SJSA1 (cell line): ENCODE measurements at places on chromosomes 11 and 22. TPM values are rescaled to one million over a fixed set of nuclear protein-coding genes. Genes with fewer than 3 reads are reported as not detected.

Gene CHADL
- 0.11 TPM in 1 of 2 replicates, not detected in the other for total RNA-seq

Gene KRTAP5-11
- not detected in 2 replicates for total RNA-seq

Gene GTSE1
- total RNA-seq: 22.4 and 36.2 TPM in 2 replicates

Gene ANO5
- not detected in 2 replicates for total RNA-seq

Gene FOLR2
- not detected in 2 replicates for total RNA-seq

DNA sequence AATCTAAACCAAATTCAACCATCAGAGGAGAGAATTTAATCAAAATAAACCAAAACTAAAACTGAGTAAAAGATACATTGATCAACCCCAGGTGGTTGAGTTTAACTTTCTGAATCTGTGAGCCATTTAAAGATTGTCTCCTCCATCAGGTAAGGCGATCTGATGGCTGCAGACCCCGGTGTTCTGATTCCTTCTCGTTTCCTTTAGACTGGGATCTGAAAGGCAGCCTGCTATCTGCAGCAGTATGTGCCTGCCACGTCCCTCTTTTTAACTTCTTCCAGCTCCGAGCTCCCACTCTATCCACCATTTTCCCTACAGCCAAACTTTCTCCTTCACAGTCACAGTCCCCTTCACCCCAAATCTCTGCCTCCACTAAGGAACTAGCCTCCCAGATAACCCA lies 66.1 kb upstream of the ARHGAP32 start:
- H3K27ac ChIP-seq: no peak overlapping the region
- no peaks in the 10 kb centered on the region for H3K27me3 ChIP-seq

DNA sequence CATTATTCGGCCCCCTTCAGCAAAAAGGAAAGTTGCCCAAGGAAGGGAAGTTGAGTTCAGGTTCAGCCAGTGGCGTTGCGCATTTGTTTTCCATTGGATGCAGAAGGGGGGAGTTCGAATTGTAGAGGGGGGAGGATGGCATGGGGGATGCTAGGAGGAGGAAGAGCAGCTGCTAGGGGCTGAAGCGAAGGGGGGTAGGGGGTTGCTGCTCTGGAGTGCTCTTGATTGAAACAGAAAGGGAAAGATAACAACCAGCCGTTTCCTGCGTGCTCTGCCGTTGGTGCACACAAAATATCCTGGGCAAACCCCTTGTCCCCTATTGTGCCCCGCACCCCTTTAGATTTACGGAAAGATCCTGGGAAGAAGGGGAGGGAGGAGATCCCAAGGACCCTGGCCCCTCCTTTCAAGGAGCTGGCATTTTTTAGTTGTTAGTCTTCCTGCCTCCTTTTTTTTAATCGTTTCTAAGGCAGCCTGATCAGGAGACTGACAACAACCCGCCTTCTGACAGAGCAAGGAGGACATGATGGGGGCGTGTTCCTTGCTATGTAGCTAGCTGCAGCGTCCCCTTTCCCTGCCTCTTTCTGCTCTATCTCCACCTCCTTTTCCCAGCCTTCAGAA lies 2.1 kb downstream of the KMT2A start:
- H3K36me3 ChIP-seq: 0 out of 2 replicates have a peak, but pooled peaks cover 9% of the 10 kb centered on the region
- H3K4me1 ChIP-seq: peaks cover 8% of the 10 kb centered on the region
- H3K4me3 ChIP-seq: peak overlapping the region; percentile 72
- H3K27ac ChIP-seq: no peak overlapping the region

DNA sequence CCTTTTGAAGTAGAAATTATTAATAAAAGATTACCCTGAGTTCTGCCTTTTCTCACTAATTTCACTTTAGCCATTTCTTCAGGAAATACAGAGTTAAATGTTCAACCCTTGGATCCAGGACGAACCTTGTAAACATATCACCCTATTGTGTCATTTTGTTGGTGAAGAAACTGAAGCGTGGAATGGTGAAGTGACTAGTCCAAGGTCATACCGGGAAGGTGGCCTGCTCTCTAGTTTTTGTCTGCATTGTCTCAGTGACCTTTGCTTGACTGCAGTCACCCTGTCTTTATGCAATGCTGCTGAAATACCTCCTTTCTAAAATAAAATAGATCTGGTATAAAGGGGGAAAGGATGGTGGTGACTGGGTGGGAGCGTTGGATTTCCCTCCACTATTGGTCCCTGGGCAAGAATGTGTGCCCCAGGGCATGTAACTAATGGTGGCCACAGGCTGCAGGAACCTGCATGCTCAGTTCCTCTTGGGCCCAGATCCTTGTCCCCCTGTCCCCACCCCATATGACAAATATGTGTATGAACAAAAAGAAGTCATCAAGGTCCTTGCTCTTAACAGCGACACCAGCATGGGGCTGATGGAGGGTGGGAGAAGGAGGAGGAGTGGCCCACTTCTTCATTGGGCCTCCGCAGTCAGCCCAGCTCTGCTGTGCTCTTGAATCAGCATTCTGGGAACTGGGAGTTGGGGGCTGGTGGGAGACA lies 977 bp upstream of the SORL1-AS1 start:
- DNase-seq: no peak
- 0 out of 2 replicates have a peak, but pooled peaks cover 2% of the 10 kb centered on the region for H3K4me1 ChIP-seq
- H3K27me3 ChIP-seq: peaks cover 13% of the 10 kb centered on the region; the same call in 1 of the 2 replicates
- H3K27ac ChIP-seq: no peak overlapping the region

DNA sequence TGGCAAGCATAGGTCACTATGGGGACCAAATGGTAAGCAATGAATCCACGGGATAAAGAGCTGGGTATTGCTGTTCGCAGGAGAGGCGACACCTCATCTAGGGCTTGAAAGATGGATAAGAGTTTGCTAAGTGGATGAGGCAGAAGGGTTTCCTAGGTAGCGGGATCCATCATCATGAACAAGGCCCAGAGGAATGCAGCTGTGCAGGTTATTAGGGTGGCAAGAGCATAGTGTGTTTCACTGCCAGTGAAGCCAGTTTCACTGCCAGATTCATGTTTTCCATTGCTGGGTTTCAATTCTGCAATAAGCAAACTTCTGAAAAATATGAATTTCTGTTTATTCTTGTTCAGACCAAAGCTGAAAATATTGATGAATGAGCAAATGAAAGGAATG lies 27.2 kb downstream of the WEE1 start:
- H3K27me3 ChIP-seq: no peaks in the 10 kb centered on the region
- H3K4me3 ChIP-seq: no peak overlapping the region
- no peak overlapping the region for H3K27ac ChIP-seq
- peaks cover 7% of the 10 kb centered on the region for H3K4me1 ChIP-seq
- DNase-seq: no peak
- H3K36me3 ChIP-seq: no peaks in the 10 kb centered on the region

DNA sequence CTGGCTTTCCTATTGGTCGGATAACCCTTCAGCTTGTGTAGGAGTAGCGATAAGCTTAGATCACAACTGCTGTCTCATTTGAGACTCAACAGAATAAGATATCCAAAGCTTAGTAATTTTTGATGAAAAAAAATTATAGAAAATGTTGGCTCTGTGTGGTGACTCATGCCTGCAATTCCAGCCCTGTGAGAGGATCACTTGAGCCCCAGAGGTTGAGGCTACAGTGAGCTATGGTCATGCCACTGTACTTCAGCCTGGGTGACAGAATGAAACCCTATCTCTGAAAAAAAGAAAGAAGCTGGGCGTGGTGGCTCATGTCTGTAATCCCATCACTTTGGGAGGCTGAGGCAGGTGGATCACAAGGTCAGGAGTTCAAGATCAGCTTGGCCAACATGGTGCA lies 55.6 kb upstream of the RRM1 start:
- peaks cover 5% of the 10 kb centered on the region; the same call in 1 of the 2 replicates for H3K4me1 ChIP-seq
- no peaks in the 10 kb centered on the region for H3K36me3 ChIP-seq
- no peaks in the 10 kb centered on the region for H3K27me3 ChIP-seq
- no peak for DNase-seq
- H3K4me3 ChIP-seq: no peak overlapping the region

- no peaks in the 10 kb centered on the region for H3K36me3 ChIP-seq
- DNase-seq: no peak
- H3K4me1 ChIP-seq: peaks cover 10% of the 10 kb centered on the region
- H3K4me3 ChIP-seq: no peak overlapping the region
- no peak overlapping the region for H3K27ac ChIP-seq
Observed at GRCh38 chr11:554428-555226, 5.9 kb downstream of the LMNTD2 start.

- H3K27me3 ChIP-seq: no peaks in the 10 kb centered on the region
- DNase-seq: no peak
- H3K4me1 ChIP-seq: no peaks in the 10 kb centered on the region
- no peak overlapping the region for H3K4me3 ChIP-seq
Observed at GRCh38 chr11:37442576-37442975, 844.5 kb upstream of the RAG2 start.

- H3K4me1 ChIP-seq: peaks cover 20% of the 10 kb centered on the region
- no peaks in the 10 kb centered on the region for H3K27me3 ChIP-seq
- no peak overlapping the region for H3K27ac ChIP-seq
Observed at GRCh38 chr11:96964661-96965060, 574.8 kb downstream of the JRKL start.

DNA sequence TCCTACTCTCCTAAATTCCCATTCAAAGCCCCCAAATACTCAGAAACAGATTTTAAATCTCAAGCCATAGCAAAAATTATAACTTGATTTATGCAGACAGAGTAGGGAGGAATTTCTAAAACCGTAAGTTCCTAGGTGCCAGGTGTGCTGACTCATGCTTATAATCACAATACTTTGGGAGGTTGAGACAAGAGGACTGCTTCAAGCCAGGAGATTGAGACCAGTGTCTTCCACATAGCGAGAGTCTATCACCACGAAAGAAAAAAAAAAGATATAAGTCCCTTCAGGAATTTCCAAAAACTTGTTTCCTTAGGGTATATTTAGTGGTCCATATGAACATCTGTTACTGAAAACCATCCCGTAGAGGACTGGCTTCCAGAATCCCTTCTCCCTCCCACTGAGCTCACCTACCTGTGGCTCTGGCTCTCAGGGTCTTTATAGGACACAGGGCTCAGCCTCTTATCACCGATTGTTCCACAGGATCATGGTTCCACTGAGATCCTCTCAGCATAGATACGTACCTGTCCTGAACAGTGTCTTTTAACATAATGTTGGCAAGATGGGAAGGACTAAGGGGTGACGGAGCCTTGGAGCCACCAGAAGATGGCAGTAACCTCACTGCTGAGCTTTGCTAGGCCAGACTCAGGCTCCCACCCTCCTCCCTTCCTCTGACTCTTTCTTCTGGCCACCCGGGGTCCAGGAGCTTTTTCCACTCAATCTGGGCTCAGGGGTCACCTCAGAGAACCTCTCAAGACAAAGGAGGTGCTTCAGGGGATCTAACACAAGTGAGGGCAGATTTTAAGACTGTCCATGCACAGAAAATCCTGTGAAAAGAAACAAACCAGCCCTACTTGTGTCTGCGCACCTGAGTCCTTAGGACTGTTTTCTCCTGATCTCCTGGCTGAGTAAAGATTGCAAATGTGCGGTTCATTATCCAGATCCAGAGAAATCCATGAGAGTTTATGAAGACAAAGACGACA lies 117.5 kb upstream of the TOP3B start:
- no peaks in the 10 kb centered on the region for H3K36me3 ChIP-seq
- H3K4me1 ChIP-seq: no peaks in the 10 kb centered on the region

- peaks cover 6% of the 10 kb centered on the region for H3K4me1 ChIP-seq
- no peak overlapping the region for H3K27ac ChIP-seq
- no peaks in the 10 kb centered on the region for H3K27me3 ChIP-seq
- DNase-seq: no peak
- H3K36me3 ChIP-seq: peaks cover 98% of the 10 kb centered on the region
Observed at GRCh38 chr11:62796281-62796680, 4.5 kb upstream of the TMEM223 start.

DNA sequence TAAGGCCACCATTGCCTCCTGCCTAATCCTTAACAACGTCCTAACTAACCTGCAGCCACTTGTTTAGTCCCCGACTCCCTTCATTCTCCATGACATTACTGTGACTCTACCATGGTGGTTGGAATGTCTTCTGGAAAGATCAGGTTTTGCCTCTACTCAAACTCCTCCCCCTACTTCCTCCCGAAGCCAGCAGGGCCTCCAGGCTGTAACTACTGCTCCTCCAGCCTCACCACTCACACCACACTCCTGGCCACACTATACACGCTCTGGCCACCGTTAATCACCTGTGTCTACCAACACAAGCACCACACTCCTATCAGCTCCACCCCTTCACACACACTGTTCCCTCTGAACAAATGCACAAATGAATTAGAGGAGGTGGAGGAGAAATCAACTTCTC lies 69.2 kb downstream of the PACSIN2 start:
- H3K27me3 ChIP-seq: no peaks in the 10 kb centered on the region
- peaks cover 38% of the 10 kb centered on the region for H3K36me3 ChIP-seq
- DNase-seq: no peak

GRCh38 chr22:24434471-24435322 lies 7.3 kb downstream of the ADORA2A start:
- H3K4me1 ChIP-seq: peaks cover 24% of the 10 kb centered on the region
- H3K36me3 ChIP-seq: no peaks in the 10 kb centered on the region
- DNase-seq: no peak
- no peak overlapping the region for H3K4me3 ChIP-seq

DNA sequence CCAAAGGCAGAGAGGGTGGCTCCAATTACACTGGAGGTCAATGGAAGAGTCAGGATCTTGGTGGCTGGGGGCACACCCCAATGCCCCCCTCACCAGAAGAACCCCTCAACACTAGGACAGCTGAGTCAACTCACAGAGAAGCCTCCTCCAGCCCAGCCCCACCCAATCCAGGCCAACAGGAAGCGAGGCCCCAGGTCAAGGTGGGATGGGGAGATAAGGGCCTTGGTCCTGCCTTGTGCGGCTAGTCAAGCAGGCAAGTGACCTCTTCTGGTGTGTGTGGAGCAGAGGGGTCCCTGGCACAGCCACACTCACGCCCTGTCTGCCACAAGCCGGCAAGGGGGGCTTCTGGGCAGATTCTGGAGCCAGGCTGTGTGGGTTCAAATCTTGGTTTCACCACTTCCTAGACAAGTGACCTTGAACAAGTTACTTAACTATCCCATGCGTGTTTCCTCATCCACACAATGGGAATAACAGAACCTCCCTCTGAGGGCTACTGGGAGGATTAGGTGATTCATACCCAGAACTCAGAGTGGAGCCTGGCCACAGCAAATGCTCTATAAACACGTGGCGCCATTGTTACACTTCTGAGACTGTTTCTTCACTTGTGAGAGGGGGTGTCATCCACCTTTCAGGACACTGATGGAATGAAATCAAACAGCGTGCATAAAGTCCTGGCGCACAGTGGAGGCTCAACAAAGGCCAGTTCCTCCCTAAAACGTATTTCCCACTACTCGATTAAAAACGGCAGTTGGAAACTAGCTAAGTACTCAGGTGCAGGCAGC lies 3.2 kb downstream of the TTLL12 start:
- no peak overlapping the region for H3K4me3 ChIP-seq
- peaks cover 44% of the 10 kb centered on the region for H3K36me3 ChIP-seq
- DNase-seq: peak; percentile 82
- peaks cover 46% of the 10 kb centered on the region for H3K4me1 ChIP-seq
- H3K27ac ChIP-seq: peak overlapping the region; percentile 60
- no peaks in the 10 kb centered on the region for H3K27me3 ChIP-seq

GRCh38 chr11:101323997-101324396 lies 194.4 kb upstream of the PGR start:
- H3K4me3 ChIP-seq: no peak overlapping the region
- H3K4me1 ChIP-seq: no peaks in the 10 kb centered on the region
- no peak overlapping the region for H3K27ac ChIP-seq
